ENCODE measurements at places on chromosomes 12 and 14.

DNA sequence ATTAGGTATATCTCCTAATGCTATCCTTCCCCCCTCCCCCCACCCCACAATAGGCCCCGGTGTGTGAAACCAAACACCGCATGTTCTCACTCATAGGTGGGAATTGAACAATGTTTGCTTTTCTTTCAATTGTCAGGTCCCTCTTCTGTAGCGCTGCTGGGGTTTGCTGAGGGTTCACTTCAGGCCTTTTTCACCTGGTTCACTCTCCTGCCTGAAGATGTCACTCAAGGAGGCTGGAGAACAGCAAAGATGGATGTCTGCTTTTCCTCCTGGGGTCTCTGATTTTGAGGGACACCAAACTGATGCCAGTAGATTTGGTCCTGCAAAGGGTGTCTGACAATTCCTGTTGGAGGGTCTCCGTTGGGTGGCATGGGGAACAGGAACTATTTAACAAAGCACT lies 35.8 kb downstream of the KLRK1 start:
- DNase-seq, result no peak

DNA sequence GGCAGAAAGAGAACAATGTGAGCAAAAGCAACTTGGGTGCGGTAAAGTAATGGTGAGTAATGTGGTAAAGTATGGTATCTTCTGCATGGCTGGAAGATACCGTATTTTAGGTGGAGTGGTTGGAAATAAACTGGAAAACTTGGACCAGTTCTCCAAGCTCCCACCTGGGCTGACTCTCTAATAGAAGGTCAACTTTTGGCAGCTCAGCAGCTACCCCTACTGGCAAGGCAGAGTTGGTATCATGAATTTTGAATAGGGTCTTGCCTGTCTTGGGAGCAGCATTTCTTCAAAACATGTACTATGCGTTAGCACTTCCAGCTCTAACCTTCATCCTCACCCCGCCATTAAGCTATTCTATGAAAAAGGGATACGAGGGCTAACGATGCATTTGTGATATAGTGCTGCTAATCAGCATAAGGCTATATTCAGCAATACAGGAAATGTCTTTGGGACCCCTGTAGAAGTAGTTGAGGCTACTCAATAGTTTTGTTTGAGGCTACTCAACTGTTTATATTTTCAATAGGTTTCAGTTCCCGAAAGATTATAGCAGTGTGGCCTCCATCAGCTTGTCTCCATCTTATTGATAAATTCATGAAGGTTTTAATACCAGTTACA lies 276.3 kb upstream of the FAR2 start:
- DNase-seq, result peak; percentile 43

- no peak for DNase-seq
Measured at GRCh38 chr12:68222326-68222725, 3.3 kb downstream of the IL26 start.

GRCh38 chr14:78197051-78197450 lies 26.9 kb downstream of the NRXN3 start:
- no peak for DNase-seq

- no peak for DNase-seq
Measured at GRCh38 chr14:64186231-64187129, 107.7 kb downstream of the ESR2 start.

All from AG09319 (cell line).